ENCODE measurements at places on chromosomes 4 and X.

DNA sequence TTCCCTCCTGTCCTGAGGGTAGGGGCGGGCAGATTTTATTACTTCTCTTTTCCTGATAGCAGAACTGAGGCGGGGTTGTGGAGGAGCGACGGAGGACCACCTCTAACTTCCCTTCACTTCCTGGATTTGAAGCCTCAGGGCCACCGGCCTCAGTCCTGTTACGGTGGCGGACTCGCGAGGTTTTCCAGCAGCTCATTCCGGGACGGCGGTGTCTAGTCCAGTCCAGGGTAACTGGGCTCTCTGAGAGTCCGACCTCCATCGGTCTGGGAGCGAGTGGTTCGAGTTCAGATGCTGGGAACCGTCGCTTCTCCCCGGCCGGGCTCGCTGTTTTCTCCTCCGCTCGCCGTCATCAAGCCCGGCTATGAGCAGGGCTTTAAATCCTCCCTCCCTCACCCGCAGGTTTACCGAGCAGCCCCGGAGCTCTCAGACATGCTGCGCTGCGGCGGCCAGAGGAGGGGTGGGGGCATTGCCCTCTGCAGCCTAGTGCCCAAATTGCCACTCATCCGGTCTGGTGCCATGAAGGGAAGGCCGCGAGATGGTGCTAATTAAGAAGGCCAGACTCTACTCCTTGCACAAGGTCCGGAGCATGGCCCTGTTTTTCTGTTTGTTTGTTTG, 23.3 kb downstream of the HAND2 start:
- DNase-seq, result no peak

DNA sequence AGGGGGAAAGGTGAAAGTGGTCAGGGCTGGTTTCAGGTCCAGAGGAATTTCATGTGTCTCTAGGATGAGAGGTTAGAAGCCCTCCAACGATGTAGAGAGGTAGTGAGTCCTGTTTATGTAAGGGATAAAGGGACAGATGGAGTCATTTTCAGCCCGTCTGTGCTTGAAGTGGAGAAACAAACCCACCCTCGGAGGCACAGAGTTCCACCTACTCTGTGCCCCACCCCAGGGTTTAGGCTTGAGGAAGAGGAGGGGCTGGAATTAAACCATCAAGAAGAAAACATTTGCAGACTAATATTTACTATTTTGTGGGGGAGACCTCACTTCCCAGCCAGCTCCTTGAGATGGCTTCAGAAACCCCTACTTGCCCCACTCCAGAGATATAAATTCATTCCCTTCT, 868 bp upstream of the GNL3L start:
- DNase-seq, result no peak

DNA sequence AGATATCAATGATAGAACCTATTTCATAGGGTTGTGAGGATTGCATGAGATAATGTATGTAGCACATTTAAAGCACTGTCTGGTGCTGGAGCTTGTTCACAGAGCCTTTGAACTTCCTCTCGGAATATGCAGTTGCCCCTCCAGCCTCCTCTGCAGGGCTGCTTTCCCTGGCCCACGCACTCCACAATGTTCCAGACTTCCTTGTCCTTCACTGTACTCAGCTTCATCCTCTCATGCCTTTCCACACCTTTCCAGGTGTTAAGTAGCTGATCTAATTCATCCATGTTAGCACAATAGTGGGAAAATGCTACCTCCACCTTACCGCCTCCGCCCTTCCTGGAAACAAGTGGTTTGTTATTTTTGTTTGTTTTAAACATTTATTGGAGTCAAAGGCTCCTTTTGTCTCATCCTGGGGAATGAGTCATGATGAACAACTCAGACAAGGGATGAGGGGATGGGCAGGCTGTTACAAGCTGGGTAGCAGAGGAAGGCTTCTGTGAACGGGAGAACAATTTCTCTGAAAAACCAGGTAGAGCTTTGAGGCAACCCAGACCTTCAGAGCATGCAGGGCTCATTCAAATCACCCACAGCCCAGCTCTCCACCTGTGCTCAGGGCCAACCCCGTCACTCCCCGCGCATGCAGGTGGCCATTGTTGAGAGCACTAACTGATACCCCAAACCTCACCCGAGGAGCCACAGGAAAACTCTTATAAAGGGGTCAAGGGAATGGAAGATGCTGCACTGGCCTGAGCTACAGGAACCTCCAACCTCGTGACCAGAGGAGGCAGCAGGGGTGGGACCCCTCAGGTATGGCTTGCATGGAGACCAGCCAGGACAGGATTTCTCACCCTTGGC, 84.9 kb upstream of the TBL1X start:
- no peak for DNase-seq

- no peak for DNase-seq
Measured at GRCh38 chr4:130955520-130955919, 1859.6 kb downstream of the C4orf33 start.

DNA sequence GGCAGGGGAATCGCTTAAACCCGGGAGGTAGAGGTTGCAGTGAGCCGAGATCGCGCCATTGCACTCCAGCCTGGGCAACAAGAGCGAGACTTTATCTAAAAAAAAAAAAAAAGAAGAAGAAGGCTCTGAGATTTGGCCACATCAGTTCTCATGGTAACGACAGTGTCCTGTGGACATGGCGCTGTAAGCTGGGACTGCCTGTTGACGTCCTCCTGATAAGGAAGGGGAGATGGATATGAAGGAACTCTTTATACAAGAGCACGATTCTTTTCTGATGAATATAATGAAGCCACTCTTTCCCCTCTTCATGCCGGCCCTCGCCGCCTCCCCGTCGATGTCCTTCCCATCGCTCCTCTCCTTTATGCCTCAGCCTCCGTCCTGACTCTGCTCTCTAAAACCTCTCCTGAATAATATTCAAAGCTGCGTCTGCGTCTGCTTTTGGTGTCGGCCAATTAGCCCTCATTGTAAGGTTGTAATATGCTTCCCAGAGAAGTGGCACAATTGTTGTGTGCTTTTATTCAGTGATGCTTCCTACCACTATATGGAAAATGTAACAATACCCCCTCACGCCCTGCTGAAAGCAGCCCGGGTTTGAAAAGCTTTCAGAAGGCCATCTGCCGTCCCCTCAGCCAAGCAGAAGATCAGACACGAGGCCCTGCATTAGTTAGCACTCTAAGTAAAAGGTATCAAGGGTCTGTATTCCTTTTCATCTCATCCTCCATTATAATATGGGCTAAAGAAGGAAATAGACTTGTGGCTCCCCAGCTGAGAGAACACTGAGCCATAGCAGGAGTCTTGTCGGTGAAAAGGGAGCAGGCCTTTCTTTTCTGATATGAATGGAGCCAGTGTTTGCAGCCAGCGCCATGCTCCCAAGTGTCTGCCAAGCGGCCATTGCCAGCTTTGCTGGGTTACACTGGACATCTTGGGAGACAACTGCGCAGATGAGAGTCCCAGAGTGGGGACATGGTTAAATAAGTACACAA, 22.1 kb upstream of the SCOC start:
- DNase-seq, result no peak

DNA sequence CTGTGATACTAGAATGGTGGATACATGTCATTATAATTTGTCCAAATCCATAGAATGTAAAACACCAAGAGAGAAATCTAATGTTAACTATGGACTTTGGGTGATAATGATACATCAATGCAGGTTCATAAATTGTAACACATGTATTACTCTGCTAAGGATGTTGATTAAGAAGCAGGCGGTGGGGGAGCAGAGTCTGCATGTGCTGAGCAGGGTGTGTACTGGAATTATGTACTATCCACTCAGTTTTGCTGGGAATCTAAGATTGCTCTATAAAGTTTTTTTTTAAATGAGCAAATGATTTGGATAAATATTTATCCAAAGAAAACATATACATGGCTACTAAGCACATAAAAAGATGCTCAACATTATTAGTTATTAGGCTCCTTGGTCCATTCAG, 15.0 kb upstream of the MANBA start:
- no peak for DNase-seq

- DNase-seq, result peak; percentile 43
Measured at GRCh38 chrX:112851161-112851779, 10.6 kb upstream of the AMOT start.

- no peak for DNase-seq
Measured at GRCh38 chrX:53281321-53281822, at the start of gene IQSEC2. Gene IQSEC2, minus strand, starts transcription at chrX:53281584.

DNA sequence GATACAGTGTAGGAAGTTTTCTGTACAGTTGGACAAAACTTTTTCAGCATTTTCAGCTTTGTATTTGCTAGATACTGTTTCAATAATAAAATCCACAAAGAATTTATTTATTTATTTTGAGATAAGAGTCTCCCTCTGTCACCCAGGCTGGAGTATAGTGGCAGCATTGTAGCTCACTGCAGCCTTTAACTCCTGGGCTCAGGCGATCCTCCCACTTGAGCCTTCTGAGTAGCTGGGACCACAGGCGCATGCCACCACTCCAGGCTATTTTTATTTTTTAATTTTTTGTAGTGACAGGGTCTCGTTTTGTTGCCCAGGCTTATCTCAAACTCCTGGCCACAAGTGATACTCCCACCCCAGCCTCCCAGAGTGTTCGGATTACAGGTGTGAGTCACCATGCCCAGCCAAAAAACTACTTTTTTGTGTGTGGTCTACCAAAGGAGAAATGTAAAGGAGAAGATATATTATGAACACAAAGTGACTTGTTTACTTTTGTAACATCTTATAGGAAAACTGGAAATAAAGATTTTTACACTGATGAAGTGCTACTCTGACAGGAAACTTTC, 13.0 kb upstream of the SOWAHD start:
- DNase-seq, result no peak

DNA sequence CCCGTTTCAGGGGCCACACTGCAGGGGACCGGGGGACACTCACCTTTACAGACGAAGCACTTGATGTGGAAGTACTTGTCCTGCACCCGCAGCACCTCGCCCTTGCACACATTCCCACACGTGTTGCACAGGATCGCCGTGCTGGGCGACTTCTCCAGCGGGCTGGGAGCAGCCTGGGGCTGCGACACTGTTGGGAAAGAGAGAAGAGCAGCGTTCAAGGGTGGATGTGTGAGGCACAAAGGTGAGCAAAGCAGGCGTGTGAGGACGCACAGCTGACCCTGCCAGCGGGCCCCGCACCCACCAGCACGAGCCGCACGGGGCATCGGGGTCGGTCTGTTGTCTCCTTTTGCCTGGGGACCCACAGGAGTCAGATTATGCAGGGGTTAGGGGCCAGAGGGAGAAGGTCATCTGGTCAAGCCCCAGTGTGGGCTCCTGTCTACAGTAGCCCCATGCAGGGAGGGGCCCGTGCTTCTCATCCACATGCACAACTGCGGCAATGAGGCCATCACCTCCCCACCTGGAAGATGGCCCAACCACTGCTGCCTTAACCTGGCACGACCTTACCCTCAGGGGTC, 52.1 kb downstream of the ABLIM2 start:
- DNase-seq, result no peak

DNA sequence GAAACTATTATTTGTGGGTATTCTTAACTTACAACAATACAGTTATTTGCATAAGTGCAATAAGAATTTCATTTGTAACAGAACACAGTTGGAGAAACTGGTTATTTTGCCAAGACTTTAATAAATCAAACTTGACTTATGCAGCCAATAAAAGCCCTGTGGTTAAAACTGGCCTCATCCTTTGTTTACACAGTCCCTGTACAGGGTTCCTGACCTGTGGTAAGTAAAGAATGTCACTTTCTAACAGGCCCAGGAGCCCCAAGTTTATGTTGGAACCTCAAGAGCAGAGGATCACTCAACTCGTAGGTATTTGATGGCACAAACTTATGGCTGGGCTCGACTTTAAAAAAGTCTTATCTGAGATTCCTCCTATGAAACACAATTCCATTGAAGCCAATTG, 88.6 kb upstream of the PTCHD1 start:
- DNase-seq, result no peak

- no peak for DNase-seq
Measured at GRCh38 chrX:126393284-126393683, 159.3 kb downstream of the DCAF12L1 start.

- peak; percentile 19 for DNase-seq
Measured at GRCh38 chrX:151753313-151754046, 18.9 kb downstream of the CNGA2 start.

GRCh38 chrX:7941390-7942042, 14.3 kb upstream of the PNPLA4 start:
- DNase-seq, result no peak

GRCh38 chr4:186604124-186604807, 48.9 kb upstream of the MTNR1A start:
- DNase-seq, result no peak

DNA sequence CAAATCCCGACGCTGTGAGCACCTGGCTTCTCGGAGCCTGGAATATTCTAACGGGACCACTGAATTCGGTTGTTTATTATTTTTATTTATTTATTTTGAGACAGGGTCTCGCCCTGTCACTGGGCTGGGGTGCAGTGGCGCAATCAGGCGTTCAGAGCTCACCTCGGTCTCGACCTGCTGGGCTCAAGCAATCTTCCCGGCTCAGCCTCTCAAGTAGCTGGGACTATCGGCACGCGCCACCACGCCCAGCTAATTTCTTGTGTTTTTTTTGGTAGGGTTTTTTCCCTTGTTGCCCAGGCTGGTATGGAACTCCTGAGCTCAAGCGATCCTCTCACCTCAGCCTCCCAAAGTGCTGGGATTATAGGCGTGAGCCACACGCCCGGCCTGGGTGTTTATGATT, 21.5 kb upstream of the S100P start:
- no peak for DNase-seq

DNA sequence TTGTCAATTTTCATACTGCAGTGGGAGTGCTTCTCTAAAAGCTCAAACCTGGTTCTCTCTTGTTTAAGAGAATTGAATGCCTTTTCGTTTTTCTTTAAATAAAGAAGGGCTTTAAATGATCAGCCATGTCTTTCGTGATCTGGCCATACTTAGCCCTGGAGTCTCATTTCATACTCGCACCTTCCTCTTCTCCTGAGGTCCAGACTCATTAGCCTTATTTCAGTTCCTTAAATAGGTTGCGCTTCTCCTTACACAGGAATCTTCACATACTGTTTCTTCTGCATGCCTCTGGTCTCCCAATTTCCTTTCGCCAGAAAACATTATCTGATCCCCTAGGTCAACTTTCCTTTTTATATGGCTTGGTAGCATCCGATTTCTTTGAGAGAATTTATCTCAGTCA, 565.6 kb upstream of the TENM3 start:
- DNase-seq, result no peak

DNA sequence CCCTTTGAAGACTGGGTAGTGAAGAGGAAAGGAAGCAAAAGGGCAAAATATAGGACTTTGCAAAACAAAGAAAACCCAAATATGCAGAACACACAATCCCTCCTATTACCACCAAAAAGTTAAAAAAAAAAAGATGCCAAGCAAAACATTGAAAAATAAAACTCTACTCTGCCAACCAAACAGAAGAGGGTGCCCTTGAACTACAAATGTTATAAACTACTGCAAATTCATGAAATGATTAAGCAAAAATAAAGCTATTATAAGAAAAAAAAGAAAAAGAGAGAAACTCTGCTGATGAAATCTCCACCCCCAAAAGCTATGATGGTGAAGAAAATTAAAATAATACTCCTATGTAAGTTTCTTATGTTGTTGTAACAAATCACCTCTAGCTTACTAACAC, 168.5 kb upstream of the STK26 start:
- no peak for DNase-seq

- DNase-seq, result no peak
Measured at GRCh38 chrX:19839770-19840254, 47.6 kb downstream of the SH3KBP1 start.

Data from GM19239 (cell line).